ENCODE measurements at places on chromosomes 5 and 9.

DNA sequence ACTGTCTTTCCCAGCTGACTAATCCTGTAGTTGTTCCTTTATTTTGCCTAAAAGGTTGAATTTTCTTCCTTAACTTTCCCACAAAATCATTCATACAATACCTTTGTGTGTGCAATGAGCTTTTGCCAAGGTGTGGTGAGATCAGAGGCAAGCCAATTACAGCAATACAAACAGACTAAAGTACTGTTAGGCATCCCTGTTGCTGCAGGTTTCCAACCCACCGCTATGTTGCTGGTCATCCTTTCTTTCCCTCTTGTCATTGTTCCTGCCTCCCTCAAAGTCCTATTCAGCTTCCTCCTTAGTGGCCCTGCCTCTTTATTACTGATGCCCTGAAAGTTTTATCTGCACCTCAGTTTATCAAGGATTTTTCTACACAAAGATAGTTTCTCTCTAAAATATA lies 22.1 kb downstream of the ITGA2 start:
- no peak for DNase-seq

DNA sequence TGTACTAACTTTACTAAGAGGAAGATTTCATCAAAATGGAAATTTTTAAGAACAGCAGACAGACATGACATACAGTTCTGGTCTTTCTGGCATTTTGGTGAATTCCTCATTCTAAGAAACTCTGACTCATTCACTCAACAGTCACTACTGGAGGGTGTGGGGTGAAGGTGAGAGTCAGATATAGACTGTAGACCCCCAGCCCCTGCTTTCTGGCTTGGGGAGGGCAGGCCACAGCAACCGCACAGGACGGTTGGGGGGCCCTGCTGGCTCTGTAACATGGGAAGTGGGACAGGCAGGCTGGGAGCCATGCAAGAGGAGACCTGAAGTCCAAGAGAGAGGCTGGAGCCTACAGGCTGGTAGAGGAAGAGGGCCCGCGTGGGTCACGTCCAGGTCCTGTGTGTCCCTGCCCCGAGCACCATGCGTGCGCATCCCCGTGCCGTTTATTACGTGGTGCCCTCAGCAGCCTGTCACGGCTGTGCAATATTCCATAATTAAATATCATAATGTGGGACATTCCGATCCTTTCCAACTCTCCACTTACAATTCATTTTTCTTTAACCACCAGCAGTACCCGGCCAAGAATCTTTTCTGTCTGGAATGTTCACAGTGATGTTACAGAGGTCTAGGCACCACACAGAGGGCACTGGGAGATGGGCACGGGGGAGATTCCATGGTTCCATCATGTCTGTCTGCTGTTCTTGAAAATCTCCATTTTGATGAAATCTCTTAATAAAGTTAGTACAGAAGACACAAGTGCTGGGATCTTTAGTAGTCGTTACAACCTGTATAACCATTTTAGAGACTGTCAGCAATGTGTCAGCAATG lies 75.5 kb downstream of the SEMA4D start:
- DNase-seq: peak; percentile 45

- peak; percentile 51 for DNase-seq
These were observed 1.2 kb downstream of the ST8SIA4 start for GRCh38 chr5:100901821-100902341.

DNA sequence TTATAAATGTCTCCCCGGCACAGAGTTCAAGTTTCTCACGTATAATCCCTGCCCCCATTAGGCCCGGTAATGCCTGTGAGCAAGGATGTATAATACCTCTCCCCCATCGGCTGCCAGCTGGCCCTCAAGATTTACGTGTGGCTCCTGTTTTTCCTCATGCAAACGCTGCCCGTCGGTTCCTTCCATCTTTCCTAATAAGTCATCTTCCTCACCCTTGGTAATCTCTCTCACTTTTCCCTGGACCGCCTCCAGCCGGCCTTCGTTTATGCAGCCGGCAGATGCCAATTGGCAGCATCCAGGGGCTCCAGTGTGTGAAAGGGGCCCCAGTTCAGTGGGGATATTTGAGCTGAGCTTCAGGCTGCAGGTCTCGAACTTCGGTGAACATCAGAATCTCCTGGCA lies 86.5 kb upstream of the NEURL1B start:
- no peak for DNase-seq

GRCh38 chr5:92518318-92518904 lies 1062.6 kb downstream of the NR2F1-AS1 start:
- no peak for DNase-seq

DNA sequence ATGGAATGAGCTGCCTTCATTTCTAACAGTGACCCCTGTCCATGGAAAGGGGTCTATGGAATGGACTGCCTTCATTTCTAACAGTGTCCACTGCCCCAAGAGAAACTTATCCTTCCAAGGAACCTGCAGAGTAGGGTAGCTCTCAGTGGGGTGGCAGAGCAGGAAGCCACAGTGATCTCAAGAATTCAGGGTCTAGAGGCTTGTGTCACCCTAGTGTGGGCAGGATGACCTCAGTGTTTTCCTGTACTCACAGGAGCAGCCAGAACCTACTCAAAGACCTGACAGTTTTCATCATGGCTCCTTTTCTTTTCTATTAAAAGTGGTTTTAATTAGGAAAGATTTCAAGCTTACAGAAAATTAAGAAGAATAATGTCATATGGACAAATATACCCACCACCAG lies 27.5 kb downstream of the SEC61B start:
- no peak for DNase-seq

- DNase-seq: no peak
These were observed 6.2 kb downstream of the GNPDA1 start for GRCh38 chr5:142006363-142007236.

DNA sequence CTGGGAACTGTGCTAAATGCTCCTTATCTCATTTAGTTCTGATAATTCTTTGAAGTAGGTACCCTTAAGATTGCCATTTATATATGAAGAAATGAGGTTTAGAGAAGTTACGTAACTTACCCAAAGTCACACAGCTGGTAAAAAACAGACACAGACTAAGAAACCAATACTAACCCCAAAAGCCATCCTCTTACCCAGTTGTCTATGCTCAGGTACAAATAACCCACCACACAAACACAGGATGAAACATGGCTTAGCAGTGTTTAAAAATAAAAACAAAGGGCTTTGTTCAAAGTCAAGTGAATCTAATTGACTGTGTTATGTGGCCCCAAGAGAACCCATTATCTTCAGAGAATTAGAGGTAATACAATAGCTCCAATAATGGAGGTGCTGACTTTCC lies 37.0 kb upstream of the IL7R start:
- no peak for DNase-seq

DNA sequence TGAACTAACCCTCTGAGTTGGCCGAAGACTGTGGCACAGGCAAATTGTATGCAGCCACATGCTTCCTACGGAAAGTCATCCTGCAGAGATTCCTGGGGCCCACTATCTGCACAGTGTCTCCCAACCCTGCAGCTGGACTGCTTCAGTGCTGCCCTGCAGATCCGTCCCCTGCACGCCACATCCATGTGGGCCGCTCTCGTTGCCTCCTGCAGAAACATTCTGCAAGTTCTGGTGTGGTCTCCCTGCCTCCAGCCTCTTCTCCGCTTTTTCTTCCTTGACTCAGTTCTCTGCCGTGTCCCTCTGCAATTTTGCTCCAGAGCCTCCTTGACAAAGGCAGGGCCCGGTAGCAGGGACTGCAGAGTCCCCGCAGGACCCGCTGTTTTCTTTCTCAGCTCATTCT lies 249.0 kb downstream of the AOPEP start:
- no peak for DNase-seq

DNA sequence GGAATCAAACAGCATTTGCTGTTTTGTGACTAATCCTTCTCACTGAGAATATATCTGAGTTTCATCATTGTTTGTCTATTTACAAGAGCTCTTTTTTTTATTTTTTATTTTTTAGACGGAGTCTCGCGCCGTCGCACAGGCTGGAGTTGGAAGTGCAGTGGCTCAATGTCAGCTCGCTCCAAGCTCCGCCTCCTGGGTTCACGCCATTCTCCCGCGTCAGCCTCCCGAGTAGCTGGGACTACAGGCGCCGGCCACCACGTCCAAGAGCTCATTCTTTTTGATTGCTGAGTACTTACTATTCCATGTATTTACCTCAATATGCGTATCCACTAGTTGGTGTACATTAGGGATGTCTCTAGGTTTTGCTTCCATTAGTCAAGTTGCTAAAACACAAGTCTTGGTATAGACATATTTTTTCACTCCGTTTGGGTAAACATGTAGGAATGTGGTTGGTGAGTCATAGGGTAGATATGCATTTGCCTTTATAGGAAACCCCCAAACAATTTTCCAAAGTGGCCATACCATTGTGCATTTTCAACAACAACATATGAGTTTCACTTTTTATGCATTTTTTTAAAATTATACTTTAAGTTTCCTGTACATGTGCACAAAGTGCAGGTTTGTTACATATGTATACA lies 1005.0 kb upstream of the CDH10 start:
- DNase-seq: no peak

DNA sequence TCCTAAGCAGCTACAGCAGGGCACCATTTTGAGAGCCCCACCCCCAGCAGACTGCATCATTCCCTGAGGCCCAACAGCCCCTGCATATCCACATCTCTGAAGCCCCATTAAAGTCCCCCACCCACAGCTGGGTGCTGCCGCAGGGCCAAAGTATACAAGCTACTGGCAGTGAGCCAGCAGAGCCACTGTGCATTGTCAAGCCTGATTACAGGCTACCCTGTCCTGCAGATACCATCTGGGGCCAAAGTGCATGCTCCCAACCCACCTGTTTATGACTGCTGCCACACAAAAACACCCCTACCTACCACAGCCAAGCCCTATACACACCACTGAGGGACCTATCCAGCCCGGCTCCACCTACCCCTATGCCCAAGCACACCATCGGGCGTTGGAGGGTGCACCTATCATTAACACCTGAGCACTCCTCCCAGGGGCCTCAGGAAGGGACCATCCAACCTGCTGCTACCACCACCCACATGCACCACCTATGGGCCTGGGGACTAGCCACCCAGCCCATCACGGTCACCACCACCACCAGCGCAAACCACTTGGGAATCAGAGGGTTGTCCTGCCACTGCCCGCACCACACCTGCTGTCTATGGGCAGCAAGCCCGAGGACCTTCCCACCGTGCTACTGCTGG lies 105.0 kb downstream of the PLPP1 start:
- no peak for DNase-seq

DNA sequence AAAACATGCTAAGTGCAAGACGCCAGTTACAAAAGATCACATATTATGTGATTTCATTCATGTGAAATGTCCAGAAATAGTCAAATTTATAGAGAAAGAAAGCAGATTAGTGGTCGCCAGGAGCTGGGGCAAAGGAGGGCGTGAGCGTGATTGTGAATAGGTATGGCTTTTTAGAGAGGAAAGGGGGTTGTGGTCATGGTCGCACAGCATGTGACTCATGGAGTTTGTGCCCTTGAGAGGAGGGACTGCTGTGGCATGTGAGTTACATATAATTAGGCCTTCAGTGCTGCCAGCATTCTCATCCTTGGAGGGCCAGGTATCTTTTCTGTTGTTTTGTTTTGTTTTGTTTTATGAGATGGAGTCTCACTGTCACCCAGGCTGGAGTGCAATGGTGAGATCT lies 21.2 kb upstream of the MARCHF6 start:
- DNase-seq: no peak

DNA sequence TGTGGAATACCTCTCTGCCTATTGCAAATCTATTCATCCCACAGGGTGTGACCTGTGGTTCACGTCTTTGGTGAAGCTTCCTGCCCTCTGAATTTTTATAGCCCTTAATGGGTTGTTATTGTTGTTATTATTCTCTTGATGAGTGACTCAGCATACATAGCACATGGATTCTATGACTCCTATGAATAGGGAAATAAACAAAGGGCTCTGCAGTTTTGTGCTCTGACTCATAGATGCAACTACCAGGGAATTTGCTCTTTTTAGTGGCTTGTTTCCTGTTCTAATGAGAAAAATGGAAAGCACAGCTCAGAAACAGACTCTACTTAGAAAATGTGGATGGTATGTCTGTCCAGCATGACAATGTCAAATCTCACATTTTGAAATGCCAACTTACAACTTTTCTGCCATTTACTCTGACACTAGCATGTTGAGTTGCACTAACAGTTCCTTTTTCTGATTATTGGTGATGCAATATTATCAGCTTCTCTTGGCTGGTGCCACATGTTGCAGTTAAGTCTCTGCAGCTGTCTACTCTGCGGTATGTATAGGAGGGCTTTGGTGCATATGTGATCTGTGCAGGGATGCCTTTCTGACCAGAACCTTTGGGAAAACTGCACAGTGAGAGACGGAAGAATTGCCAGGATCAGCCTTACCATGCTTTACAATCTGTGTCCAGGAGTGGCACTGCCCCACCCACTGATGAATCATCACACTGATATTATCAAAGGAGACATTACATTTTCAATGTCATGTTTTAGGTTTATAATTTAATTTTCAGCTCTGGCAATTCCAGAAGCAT lies 996.4 kb upstream of the WWC1 start:
- no peak for DNase-seq

DNA sequence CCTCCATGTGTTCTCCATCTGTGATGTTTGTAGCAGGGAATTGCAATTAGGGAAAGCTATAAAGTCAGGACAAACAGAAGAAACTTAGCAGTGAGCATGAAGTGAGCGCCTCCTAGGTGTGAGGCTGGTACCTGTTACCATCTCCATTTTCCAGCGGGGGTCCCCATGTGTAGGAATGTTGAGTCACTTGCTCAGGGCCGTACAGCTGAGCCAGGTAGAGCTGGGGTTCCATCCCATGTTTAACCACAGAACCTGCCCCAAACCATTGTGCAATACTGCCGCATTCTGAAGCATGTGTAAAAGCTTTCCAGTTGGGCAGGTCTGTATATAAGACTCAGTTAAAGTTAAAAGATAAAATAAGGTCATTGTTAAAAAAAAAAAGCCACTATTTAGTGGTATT lies 62.7 kb downstream of the NDFIP1 start:
- DNase-seq: no peak

- no peak for DNase-seq
These were observed 69.2 kb downstream of the MARCHF3 start for GRCh38 chr5:126961128-126961527.

- DNase-seq: no peak
These were observed 209.1 kb downstream of the MAPKAP1 start for GRCh38 chr9:125497906-125498305.

DNA sequence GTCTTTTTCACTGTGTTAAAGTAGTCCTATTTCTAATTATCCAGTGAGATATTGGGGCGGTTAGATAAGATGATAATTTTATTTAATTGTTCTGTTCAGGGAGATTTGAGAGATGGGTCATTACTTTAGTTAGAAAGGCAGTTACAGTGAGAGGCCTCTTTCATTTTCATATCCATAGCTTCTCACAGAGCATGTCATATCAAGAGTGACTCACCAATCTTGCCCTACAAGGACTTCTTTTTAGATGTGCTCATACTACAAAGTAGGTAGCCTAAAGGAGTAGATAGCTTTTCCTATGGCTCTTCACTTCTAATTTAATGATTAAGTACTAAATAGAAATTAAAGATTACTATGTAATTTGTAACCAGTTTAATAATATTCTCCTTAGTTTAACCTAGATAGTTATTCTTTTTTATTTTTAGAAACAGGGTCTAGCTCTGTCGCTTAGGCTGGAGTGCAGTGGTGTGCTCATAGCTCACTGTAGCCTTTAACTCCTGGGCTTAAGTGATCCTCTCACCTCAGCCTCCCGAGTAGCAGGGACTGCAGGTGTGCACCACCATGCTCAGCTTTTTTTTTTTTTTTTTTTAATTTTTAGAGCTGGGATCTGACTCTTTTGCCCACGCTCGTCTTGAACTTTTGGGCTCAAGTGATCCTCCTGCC lies 71.0 kb downstream of the FER start:
- no peak for DNase-seq

- DNase-seq: no peak
These were observed 12.7 kb downstream of the FAT2 start for GRCh38 chr5:151578326-151579025.

- DNase-seq: no peak
These were observed 28.2 kb downstream of the ARL15 start for GRCh38 chr5:54281960-54282692.

- no peak for DNase-seq
These were observed 223.0 kb downstream of the AUH start for GRCh38 chr9:91138760-91139159.
